Activated CD8-positive, alpha-beta memory T cell treated with anti-CD3 and anti-CD28 coated beads for 48 hours (primary cell): ENCODE measurements at places on chromosomes 7 and 10.

DNA sequence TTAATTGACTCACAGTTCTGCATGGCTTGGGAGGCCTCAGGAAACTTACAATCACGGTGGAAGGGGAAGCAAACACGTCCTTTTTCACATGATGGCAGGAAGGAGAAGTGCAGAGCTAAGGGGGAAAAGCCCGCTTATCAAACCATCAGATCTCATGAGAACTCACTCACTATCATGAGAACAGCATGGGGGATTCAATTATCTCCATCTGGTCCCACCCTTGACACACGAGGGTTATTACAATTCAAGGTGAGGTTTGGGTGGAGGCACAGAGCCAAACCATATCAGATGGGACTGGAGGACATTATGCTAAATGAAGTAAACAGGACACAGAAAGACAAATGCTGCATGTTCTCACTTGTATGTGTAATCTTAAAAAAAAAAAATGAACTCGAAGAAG is 141.4 kb upstream of the HABP2 start:
- DNase-seq: no peak

- DNase-seq: no peak
Observed at GRCh38 chr10:71740069-71740653, 20.6 kb upstream of the C10orf105 start.

GRCh38 chr7:69847921-69848612 is 249.8 kb downstream of the AUTS2 start:
- DNase-seq: no peak

DNA sequence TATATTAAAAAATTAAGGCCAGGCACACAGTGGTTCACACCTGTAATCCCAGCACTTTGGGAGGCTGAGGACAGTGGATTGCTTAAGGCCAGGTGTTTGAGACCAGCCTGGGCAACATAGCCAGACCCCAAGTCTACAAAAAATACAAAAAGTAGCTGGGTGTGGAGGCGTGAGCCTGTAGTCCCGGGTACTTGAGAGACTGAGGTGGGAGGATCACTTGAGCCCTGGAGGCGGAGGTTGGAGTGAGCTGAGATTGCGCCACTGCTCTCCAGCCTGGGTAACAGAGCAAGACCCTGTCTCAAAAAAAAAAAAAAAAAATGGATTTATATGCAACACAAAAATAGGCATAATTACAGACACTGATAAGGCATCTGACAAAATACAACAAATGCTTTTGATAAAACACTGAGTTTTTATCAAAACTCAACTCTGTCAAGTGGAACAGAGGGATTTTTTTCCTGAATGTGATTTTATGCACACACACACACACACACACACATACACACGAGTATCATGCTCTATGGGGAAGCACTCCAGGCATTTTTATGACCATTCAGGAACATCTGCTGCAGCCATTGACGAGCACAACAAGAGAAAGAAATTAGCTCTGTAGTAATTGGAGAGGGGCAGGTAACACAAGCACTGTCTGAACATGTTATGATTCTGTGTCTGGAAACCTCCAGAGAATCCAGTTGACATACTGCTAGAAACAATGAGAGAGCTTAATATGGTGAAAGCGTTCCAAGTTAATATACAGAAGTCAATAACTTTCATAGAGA is 193.1 kb downstream of the WDR37 start:
- DNase-seq: no peak

GRCh38 chr7:33065981-33066380 is 3.4 kb upstream of the NT5C3A start:
- no peak for DNase-seq

- DNase-seq: no peak
Observed at GRCh38 chr10:84876116-84876999, 548.0 kb downstream of the CCSER2 start.

GRCh38 chr10:124320778-124321432 is 97.8 kb downstream of the OAT start:
- no peak for DNase-seq

DNA sequence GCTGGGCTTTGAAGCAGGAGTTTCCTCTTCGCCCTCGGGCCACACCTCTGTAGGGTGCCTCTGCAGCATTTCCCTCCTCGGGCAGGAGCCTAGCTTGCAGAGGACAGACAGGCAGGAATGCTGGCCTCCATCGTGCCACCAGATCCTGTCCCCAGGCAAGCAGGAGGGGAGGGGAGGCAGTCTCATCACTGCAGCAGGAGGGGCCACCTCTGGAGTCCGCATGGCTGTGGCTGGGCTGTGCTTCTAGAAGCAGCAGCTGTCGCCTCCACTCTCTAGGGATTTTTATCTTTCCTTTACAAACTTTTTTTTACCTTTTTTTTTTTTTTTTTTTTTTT is 181.4 kb downstream of the CUX1 start:
- no peak for DNase-seq

GRCh38 chr7:94656925-94657731 is 1.2 kb upstream of the SGCE start:
- no peak for DNase-seq

DNA sequence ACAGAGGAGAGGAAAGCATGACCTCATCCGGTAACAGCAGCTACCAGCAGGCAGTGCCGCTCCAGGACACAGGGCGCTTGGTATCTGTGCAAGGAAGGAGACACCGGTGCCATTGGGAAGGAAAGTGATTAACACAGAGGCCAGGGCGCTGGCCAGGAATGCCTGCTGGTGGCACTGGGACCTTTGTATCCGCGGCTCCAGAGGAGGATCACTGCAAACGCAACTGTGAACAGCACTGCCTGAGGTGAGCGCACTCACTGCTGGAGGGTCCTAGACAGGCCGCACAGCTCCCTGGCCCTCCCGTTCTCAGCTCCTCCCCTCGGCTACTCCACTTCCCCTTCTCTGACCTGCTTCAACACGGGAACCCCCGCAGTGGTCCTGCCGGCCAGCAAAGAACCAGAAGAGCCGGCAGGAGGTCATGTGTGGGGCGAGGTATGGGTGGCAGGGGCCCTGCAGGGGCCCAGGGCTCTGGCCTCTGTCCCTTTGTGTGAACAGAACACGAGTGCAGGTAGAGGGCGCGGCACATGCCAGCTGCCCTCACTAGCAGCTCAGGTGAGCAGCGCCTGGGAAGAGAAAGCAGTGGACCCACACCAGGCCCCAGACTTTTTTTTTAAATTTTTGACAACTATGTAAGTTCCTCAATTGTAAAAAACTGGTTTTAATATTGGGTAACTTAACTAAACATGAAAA is 107.6 kb downstream of the VIPR2 start:
- no peak for DNase-seq
